ENCODE measurements at places on chromosomes 4 and X.
A peak's percentile ranks its signal among the peaks of the same experiment; 100 is the strongest.

DNA sequence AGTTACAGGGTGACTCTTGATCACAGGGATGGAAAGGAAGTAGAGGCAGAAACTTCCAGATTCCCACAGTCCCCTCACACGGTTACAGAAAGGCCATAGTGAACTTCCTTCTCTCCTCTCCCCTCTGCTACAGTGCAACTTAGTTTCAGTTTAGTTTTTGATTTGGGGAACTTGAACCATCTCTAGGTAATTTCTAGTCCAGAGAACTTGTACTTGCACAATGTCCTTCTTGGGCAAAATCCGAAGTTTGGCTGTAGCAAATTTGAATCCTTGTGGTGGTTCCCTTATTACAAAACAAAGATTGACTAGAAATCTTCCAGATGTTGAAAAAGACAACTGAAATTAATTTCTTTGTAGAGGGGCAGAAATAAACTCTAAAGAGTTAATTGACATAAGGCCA lies 1.2 kb upstream of the BLTP1 start:
- no peak for DNase-seq

- DNase-seq = no peak
These were observed 130.5 kb downstream of the ANK2 start for GRCh38 chr4:113179996-113180395.

DNA sequence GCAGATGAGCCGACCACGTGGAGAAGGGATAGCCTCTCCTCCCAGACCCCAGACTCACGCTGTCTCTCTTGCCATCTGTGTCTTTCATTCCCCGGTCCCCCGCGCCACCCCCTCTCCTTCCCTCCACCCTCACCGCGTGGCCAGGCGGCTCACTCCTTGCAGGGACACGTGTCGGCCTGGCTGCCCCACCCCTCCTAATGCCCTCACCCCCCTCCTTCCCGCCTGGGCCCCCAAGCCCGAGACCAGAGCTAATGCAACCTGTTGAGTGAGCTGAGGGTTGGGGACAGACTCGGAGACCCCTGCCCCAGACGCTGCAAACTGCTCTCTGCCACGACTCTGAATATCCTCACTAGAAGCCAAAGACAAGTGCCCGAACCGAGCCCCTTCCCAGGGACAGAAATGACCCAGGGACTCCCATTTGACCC lies 1.8 kb downstream of the SLC38A5 start:
- peak; percentile 60 for DNase-seq

DNA sequence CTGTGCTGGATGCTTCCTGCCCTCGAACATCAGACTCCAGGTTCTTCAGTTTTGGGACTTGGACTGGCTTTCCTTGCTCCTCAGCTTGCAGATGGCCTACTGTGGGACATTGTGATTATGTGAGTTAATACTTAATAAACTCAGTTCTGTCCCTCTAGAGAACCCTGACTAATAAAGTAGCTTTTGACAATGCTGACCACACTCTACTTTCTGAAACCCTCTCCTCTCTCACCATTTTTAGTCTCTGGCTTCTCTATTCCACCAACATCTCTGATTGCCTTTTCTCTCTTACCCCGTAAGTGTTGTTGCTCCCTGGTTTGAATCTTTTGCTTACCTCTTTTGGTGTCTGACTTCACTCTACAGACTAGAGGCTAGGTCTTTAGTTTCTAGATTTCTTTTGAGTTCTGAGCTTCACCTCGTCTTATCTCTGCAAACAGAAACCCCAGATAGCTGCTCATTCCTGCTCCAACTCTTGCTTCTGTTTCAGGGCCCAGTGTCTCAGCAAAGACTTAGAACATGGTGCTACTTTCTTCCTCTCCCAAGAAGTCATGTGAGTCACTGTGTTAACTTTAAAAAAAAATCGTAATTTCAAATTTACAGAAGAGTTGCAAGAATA lies 11.4 kb downstream of the TMSB4X start:
- DNase-seq = no peak

DNA sequence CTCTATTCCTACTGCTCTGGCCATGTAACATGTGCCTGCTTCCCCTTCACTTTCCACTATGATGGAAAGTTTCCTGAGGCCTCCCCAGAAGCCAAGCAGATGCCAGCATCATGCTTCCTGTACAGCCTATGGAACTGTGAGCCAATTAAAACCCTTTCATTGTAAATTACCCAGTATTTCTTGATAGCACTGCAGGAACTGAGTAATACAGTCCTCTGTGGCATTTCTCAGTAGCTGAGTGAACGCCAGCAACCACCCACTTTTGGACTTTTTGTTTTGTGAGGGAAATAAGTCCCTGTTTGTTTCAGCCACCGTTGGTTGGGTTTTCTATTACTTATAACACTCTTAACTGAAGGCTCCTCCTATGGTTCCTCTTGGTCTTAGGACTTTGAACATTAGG lies 104.1 kb downstream of the C4orf51 start:
- no peak for DNase-seq

DNA sequence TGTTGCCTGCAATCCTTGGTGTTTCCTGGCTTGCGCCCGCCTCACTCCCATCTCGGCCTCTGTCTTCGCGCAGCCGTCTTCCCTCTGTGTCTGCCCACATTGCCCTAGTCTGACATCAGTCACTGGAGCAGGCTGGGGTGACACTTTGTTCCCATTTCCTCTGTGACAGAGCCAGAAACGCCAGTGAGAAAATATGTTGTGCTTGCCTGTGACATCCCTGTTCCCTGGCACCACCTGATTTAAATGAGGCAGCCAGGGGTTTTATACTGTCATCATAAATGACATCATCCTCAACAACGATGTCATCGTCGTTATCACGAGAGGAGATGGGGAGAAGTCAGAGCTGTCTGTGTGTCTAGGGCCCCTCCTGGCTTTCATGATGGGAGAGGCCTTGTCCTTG lies 29.1 kb downstream of the ZNF185 start:
- no peak for DNase-seq

DNA sequence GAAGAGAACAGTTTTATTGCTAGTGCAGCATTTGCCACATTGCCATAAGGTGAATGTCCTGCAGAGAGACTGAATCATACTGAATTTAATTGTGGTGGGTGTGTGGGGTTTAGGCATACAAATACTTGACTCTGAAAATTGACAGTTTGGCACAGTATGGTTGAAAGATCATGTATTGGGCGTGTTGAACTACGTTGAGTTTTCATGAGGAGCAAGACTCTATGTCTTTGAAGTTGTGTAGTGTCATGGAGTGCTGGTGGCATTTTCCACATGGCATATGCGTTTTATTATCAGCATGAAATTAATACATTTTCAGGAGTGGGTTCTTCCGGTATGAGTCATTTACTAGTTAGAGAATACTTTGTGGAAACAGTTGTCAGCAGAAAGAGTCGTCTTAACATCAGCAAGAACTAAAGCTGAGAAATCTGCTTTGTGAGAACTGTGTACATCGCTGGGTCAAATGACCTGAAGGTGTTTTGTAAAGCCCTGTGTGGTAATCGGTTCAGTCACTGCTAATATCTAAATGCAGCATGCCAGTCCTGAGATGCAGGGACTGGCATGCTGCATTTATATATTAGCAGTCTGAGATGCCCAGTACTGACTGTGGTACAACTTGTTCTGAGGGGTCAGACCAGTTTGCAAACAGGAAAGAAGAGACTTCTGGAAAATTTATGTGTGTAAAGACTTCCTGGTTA lies 50.3 kb downstream of the ARHGAP10 start:
- DNase-seq = no peak

GRCh38 chr4:52051615-52052474 lies 741 bp downstream of the SPATA18 start:
- DNase-seq = peak; percentile 94

DNA sequence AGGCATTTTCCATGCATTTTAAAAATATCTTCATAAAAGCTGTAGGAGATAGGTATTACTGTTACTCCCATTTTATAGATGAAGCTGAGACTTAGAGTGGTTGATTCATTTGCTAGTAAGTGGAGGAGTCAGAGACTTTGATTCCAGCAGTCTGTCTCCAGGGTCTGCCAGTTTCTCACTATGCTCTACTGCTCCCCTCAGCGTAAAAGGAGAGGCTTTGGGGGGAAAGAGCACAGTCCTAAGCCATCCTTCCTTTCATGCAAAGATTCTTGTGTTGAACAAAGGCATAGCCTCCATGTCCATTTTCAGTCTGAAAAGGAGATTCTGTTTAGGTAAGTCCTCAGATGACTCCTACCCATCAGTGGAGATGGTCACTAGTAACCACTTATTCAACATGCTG lies 117.7 kb upstream of the TMEM150C start:
- DNase-seq = no peak

DNA sequence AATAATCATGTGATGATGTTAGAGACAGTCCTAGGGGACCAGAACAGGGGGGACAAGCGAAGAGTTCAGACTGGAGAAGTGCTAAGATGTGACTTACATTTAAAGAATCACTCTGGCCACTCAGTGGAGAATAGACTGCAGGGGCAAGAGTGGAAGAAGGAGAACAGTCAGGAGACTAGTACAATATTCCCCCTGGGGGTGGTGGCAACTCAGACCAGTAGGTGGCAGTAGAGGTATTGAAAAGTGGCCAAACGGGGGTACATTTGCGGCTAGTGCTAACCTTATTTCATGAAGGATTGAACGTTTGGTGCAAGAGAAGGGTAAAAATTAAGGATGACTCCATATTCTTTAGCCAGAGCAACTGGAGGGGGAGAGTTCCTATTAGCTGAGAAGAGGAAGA lies 2.7 kb upstream of the BMX start:
- DNase-seq = peak; percentile 69

GRCh38 chr4:7964890-7965662 lies 25.4 kb upstream of the AFAP1 start:
- DNase-seq = no peak

DNA sequence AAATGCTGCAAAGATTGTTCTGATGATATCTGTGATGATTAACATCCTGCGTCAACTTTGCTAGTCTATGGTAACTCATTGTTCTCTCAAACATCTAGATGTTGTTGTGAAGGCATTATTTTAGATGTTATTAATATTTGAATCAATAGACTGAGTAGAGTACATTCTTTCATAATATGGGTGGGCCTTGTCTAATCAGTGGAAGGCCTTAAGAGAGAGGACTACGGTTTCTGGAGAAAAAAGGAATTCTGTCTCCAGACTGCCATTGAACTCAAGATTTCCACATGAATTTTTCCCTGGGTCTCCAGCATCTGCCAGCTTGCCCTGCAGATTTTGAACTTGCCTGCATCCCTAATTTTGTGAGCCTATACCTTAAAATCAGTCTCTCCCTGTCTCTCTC lies 2381.1 kb upstream of the AGA start:
- DNase-seq = no peak

GRCh38 chr4:109912706-109913595 lies at the start of gene EGF:
EGF (plus strand) TSS chr4:109912883; CDS start chr4:109913336, 453 bp downstream.
- DNase-seq = no peak

DNA sequence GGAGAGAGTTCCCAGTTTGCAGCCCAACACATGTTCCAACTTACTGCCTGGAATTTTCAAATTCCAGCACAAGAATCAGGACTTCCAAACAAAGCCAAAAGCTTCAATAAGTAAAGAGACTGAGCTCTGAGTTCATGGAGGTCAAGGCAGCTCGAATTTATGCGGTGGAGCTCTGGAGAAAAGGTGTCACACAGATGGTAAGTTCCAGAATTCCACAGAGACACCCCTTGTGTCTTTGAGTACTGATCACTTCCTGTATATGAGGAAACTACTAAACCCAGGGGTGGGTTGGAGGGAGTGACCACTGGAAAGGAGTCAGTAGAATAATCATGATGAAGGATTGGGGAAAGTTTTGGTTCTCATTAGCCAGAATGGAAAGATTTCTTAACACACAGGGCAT lies 118.5 kb upstream of the GUCY1A1 start:
- DNase-seq = no peak

Data from NCI-H69 (cell line).